ENCODE measurements at places on chromosomes 13 and 19.
A peak's percentile ranks its signal among the peaks of the same experiment; 100 is the strongest.

- DNase-seq = no peak
Observed at GRCh38 chr13:99816321-99816720, 155.2 kb downstream of the ZIC5 start.

GRCh38 chr19:45677351-45678230 lies 9.6 kb downstream of the GIPR start:
- DNase-seq = peak; percentile 99

DNA sequence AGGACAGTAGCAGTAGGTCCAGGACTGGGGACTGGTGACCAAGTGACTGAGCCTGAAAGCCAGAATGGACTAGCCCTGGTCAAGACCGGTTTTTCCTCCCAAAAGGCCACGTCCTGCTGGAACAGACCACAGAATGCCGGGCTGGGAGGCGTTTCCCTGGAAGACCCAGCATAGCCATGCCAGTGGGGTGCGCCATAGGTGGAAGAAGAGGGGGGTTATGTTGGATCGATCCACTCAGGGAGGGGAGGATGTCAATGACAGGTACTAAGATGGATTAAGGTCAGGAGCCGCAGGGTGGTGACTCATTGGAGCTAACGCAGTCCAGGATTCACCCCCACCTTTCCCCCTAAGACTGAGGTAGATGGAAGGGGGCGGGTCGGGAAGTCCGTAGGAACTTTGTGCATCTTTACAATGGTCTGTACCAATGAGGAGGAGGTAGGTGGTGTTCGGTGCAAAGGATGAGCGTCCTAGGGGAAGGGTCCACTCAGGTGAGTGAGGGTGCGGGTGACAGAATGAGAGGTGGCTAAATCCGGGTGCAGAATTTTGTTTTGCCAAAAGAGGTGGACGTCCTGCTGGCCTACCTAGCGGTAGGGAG lies 21.0 kb downstream of the VASP start:
- DNase-seq = peak; percentile 89

GRCh38 chr13:112103961-112104880 lies 37.3 kb downstream of the SOX1 start:
- DNase-seq = peak; percentile 72

DNA sequence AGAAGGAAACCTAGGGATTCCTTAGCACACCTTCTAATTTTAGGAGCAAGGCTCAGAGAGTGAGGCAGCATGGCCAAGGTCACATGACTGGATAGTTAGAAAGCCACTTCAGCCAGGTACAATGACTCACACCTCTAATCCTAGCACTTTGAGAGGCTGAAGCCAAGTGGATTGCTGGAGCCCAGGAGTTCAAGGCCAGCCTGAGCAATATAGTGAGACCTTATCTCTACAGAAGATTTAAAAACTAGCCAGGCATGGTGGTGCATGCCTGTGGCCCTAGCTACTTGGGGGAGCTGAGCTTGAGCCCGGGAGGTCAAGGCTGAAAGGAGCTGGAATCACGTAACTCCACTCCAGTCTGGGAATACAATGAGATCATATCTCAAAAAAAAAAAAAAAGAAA lies 69.2 kb downstream of the TEX26 start:
- peak; percentile 37 for DNase-seq

GRCh38 chr19:58307736-58308135 lies 2.6 kb downstream of the ERVK3-1 start:
- DNase-seq = no peak

DNA sequence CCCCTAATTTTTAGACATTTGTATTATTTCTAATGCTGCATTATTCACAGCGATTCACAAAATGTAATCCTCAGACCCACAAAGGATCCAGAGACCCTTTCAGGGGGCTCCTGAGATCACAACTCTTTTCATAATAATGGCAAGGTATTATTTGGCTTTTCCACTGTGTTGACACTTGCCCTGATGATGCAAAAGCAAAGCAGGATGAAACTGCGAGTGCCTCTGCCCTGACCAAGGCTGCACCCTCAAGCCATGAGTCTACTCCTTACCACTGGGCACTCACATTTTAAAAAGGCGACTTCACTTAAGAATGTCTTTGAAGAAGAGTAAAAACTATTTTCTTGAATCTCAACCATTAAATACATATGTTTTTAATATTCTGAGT lies 11.4 kb downstream of the ELF1 start:
- no peak for DNase-seq

DNA sequence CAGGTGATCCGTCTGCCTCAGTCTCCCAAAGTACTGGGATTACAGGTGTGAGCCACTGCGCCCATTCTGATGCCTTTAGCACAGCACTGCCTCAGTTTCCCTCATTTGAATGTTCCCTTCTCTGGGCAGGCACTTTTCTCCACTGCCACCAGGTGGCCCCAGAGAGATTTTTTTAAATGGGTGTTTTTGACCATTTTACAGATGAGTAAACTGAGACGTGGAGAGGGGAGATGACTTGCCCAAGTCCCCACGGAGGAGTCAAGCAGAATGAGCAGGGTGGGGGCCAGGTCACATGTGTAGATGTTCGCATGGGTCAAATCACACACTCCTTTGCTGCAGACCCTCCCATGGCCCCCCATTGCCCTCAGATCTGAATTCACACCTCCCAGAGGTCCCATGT lies 3.2 kb upstream of the PDE4C start:
- DNase-seq = no peak

DNA sequence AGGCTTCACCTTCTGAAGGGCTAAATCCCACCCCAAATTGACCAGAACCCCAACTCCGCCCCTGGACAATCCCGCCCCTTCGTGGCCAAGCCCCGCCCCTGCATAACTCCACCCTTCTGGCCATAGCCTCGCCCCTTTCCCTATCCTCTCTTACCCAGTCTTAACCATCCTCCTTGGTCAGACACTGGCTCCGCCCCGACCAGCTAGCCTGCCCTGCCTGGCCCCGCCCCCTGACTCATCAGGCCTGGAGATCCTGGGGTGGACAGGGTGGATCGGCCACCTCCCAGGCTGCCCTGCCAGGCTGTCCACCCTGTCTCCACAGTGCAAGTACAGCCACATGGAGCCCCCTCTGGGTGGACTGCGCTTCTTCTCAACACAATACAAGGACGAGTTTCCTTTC lies 8.0 kb upstream of the ZNF358 start:
- DNase-seq = peak; percentile 85

- DNase-seq = peak; percentile 87
Observed at GRCh38 chr13:49421391-49421790, 22.5 kb downstream of the CAB39L start.

- DNase-seq = peak; percentile 98
Observed at GRCh38 chr19:19663256-19664120, at the start of gene ATP13A1. ATP13A1 (minus strand) TSS chr19:19663676; CDS start chr19:19663666, 10 bp downstream.

DNA sequence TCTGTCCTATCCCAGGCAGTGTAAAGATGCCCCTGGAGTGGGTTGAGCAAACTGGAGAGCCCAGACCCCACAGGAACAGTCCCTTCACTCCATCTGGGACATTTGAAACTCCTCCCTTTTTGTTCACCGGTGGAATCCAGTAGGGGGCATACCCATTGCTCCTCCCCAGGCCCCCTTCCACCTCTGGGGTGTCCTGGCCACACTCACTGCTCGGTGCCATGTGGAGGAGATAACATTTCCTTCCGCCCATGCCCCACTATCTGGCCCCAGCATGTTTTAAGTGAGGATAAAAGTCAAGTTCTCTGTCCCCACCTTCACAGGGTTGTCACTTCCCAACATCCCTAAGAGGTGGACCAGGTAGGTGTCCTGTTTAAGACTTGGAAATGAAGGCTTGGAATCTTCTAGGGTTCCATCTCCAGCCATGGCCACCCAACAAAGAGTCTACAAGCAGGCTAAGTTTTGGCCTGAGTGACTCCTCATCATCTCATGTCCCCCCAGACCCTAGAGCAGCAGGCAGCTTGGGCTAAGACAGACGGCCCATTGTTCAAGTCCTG lies 9.3 kb downstream of the ZNF526 start:
- DNase-seq = no peak

Measured in mesendoderm (in vitro differentiated cells).